ENCODE measurements at places on chromosomes 12 and 14.

GRCh38 chr12:94326234-94326633 is 133.4 kb downstream of the CEP83 start:
- no peak for DNase-seq

GRCh38 chr12:84507956-84508850 is 404.4 kb downstream of the SLC6A15 start:
- DNase-seq = peak; percentile 27

DNA sequence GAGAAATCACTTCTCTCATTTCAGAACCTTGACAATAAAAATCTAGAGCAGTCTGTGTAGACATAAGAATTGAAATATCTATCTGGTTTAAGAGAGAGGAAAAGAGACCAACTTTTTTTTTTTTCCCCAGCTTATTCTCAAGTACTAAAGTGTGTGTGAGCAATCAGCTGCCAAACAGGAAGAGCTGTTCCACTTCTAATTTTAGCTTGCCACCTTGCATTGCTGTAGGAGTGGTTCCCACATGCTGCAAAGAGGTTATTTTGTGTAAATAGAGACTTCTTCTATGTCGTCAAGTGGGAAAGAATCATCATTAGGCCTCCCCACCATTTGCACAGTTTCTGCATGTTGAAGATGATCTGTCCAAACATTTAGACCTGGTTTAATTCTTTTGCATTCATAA is 142.6 kb downstream of the NPAS3 start:
- no peak for DNase-seq

GRCh38 chr14:61894452-61895077 is 132.3 kb downstream of the SNAPC1 start:
- DNase-seq = peak; percentile 32

DNA sequence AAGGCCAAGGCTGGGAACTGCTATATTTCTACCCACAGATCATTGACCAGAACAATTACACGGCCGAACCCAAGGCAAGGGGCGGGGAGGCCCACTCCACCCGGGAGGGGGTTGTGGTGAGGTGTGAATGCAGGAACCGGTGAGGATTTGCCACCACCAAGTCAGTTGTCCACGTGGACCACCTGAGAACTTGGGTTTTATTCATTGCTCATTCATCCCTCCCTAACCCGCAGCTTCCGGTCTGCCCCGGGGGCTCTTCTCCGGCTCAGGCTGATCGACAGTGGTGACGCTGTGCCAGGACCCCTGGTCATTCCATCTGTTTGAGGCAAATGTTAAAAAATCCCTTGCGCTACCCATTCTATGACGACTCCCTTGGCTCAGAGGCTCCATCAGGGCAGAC is 127.7 kb upstream of the RTL1 start:
- DNase-seq = no peak

GRCh38 chr12:19326102-19326501 is 113.2 kb upstream of the AEBP2 start:
- no peak for DNase-seq

DNA sequence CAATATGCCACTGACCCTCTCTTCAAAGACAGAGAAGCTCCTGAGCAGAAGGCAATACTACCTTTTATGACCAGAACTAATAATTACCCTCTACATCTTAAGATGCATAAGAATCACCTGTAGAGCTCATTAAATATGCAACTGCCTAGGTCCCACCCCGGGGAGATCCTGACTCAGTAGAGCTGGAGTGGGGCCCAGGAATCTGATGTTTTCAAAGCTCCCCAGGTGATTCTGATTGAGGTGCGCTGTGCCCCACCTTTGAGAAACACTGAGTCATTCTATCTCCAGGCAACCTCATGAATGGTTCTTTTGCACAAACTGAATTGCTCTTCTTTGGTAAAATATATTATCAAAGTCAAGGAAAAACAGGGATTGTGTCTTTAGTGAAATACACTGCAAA is 149.3 kb upstream of the BMP4 start:
- DNase-seq = no peak

DNA sequence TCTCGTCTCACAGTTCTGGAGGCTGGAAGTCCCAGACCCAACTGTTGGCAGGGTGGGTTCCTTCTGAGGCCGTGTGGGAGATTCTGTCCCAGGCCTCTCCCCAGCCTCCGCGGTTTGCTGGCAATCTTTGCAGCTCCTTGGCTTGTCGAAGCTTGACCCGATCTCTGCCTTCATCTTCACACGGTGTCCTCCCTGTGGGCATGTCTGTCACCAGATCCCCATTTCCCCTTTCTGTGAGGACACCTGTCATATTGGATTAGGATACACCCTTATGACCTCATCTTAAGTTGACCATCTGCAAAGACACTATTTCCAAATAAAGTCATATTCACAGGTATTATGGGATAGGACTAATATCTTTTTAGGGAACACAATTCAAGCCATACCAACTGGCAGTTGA is 22.6 kb upstream of the LRP1-AS start:
- no peak for DNase-seq

- no peak for DNase-seq
Observed at GRCh38 chr14:92323011-92323915, at the start of gene SLC24A4. TSS of gene SLC24A4 (plus strand) at chr14:92323165. CDS start at chr14:92323831, 666 bp downstream.

GRCh38 chr12:69052613-69053408 is 119.8 kb upstream of the CPM start:
- peak; percentile 79 for DNase-seq

GRCh38 chr12:64220046-64220445 is 2.0 kb downstream of the KICS2 start:
- no peak for DNase-seq

DNA sequence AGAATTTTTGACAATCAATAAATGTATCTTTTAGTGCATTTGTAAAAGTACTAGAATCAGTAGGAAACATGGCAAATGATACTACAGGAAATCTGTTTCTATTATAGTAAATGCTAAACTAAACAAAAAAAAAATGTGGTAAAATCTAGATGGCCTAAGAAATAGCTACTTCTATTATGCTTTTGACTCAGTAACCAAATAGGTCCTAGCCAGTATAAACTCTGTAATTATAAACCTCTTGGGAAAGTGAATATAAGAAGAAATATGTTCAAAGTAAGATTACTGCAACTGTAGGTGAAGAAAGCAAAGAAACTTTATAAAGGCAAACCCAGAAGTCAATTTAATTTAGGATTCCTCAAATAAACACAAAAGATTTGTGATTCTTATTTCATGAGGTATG is 581.2 kb downstream of the LRFN5 start:
- no peak for DNase-seq

DNA sequence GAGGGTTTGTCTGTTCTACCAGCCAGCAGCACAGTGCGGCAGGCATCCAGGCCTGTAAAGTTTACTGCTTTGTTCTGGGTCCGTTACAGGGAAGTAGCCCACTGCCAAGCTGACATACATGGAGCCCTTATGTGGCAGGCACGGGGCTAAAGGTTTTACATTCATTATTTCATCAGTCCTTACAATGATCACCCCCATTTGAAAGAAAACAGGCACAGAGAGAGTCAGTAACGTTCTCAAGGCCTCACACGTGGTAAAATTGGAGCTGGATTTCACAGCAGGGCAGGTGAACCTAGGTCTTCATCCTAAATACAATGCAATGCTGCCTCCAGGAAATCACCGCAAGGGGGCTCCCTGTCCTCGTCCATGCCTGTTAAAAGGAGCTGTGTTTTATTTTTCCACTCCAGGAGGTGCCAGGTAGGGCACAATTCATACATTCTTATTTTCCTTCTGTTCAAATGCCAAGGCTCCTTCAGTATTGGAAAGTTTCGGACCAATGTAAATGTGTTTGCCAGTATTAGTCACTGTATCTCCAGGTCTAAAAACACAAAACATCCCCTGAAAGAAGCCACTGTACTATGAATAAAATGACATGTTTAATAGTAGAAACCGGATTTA is 172.2 kb upstream of the GZMB start:
- peak; percentile 20 for DNase-seq

- no peak for DNase-seq
Observed at GRCh38 chr14:36506732-36507614, 13.1 kb downstream of the NKX2-1 start.

- no peak for DNase-seq
Observed at GRCh38 chr12:77042833-77043232, 22.5 kb downstream of the E2F7 start.

GRCh38 chr12:18851271-18851670 is 113.4 kb downstream of the CAPZA3 start:
- DNase-seq = no peak

GRCh38 chr14:102590667-102591099 is 1.8 kb upstream of the RCOR1 start:
- no peak for DNase-seq

DNA sequence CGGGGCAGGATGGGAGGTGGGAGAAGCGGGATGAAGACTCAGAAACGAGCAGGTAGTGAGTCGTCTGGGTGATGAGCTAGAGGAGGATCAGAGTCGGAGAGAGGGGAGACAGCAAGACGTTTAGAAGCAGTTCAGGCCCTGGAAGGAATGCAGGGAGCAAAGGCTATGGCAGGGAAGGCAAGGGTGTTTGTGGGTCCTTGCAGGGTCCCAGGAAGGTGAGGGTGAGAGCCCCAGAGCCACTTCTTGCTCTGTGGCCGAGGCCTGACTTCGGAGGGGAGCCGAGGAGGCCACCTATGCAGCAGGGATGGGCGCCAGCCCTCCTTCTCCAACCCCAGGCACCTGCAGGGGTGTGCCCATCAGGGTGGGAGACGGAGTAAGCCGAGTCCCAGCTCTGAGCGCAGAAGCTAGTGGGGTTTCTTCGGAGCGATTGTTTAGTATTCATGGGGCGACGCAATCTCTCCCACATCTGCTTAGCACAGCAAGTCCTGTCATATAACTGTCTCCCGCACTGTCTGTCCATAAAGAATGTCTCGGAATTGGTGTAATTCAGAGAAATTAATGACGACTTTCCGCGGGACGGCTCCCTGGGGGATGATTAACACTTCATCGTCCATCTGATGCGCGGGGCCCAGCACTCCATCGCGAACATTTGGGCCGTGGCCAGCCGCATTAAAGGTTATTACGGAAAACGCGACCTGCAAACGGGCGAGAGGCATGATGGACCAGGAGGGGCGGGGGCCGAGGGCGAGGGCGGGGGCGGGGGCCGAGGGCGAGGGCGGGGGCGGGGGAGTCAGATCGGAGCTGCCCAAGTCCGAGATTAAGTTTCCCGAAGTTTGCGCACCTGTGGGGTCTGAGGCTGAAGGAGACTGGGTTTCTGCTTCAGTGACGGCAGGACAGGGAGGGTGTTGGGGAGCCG is 12.2 kb upstream of the CALCOCO1 start:
- DNase-seq = no peak

- no peak for DNase-seq
Observed at GRCh38 chr12:15757553-15758255, 31.5 kb downstream of the EPS8 start.

DNA sequence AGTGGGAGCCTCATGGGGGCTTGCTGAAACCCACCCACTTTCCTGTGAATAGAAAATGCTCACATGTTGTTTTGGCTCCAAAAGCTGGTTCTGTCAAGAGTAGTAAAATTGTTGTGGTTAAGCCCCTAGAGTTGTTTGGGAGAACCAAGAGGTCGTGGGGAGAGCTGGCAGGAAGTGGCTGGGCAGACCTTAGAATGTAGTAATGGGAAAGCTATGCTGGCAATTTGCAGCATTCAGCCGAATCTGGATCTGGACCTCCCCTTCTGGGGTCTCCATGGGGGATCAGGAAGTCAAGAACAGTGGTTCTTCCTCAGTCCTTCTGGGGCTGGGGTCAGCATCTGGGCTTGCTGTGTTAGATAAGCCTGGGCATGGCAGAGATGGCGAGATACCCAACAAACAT is 150.6 kb upstream of the TBX3 start:
- DNase-seq = no peak

DNA sequence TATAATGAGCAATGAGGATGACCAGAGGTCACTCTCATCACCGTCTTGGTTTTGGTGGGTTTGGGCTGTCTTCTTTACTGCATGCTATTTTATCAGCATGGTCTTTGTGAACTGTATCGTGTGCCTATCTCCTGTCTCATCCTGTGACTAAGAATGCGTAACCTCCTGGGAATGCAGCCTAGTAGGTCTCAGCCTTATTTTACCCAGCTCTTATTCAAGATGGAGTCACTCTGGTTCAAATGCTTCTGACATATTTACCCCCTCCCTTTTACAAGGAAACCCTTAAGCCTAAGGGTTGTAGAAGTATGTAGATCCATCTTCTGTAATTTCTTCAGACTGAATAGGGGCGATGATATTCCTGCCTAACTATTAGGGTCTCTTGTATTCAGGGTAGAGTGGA is 8.4 kb downstream of the IFI27L1 start:
- no peak for DNase-seq

- DNase-seq = no peak
Observed at GRCh38 chr12:52045794-52046199, 5.4 kb upstream of the NR4A1 start.

GRCh38 chr12:52523824-52524223 is 3.6 kb upstream of the KRT5 start:
- DNase-seq = no peak

GRCh38 chr14:94116701-94117100 is 6.2 kb downstream of the IFI27 start:
- no peak for DNase-seq

GRCh38 chr14:61042220-61042619 is 61.2 kb downstream of the SLC38A6 start:
- no peak for DNase-seq

DNA sequence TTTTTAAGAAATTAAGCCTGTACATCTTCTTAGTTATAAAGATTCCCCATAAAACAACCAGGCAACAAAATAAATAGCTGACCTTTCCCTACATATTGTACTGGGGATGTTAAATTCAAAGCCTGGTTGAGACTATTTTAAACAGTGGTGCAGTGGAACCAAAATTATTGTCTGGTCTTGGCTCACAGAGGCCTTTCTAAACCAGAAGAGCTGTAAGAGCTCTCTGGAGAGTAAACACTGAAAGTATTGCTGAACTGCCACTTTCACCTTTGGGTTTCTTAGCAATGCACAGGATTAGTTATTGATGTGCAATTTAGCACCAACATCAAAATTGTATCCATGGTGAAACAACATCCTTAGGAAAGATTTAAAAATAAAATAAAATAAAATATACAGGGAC is 20.6 kb downstream of the RACGAP1 start:
- no peak for DNase-seq

GRCh38 chr12:9134981-9135628 is 19.4 kb upstream of the A2M start:
- DNase-seq = no peak

- no peak for DNase-seq
Observed at GRCh38 chr14:65255029-65255545, 152.8 kb upstream of the MAX start.

All from fibroblast of skin of left quadriceps (primary cell).